Substantia nigra (tissue), 51 donors: ENCODE measurements at places on chromosomes 6 and 20.
A peak's percentile ranks its signal among the peaks of the same experiment; 100 is the strongest.

GRCh38 chr20:62557462-62557861 lies 81.7 kb upstream of the GATA5 start:
- no peak for DNase-seq

- DNase-seq: no peak
Observed at GRCh38 chr6:15358579-15359327, 112.9 kb downstream of the JARID2 start.

GRCh38 chr6:139394027-139394649 lies 19.7 kb upstream of the CITED2 start:
- no peak for DNase-seq

GRCh38 chr6:2658788-2659187 lies 91.9 kb downstream of the MYLK4 start:
- DNase-seq: no peak

DNA sequence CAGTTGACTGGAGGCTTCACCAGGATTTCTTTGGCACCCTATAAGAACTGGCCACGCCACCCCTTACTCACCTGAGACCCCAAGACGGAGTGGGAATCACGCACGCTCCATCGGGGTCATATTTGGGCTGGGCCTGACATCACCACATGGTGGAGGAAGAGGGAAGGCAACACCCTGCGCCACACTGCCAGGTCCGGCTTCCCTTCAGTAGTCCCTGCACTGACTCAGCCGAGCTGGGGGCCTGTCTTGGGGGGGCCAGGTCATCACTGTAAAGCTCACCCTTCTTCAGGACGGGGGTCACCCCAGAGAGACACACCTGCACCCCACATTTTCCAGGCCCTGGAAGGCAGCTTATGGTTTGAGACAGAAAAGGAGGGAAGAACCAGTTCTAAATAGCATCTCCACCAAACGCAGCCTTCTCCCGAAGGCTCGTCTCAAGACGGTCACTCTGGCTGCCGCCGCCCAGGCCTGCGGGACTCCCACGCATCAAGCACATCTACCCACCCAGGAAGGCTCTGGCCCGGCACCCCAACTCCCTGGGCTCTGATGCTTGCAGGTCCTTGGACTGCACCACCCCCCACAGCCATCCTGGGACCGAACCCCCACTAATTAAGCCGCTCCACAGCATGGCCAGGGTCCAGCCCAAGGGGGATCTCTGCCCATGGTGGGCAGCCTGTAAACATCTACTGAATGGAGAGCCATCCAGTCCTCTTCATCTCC lies 51.8 kb downstream of the GINS1 start:
- no peak for DNase-seq

- DNase-seq: no peak
Observed at GRCh38 chr6:163333038-163333437, 81.5 kb upstream of the QKI start.

GRCh38 chr6:149128489-149129145 lies 188.9 kb upstream of the TAB2 start:
- no peak for DNase-seq

GRCh38 chr20:3031524-3032147 lies 11.8 kb upstream of the GNRH2 start:
- DNase-seq: no peak

- DNase-seq: no peak
Observed at GRCh38 chr6:72905705-72906478, 284.0 kb downstream of the KCNQ5 start.

- no peak for DNase-seq
Observed at GRCh38 chr6:39056191-39056590, 7.6 kb downstream of the GLP1R start.

- no peak for DNase-seq
Observed at GRCh38 chr6:147468634-147469033, 39.9 kb upstream of the SAMD5 start.

GRCh38 chr20:41905199-41905598 lies 287.0 kb upstream of the CHD6 start:
- DNase-seq: no peak

- DNase-seq: no peak
Observed at GRCh38 chr6:40049128-40049527, 114.9 kb upstream of the MOCS1 start.

DNA sequence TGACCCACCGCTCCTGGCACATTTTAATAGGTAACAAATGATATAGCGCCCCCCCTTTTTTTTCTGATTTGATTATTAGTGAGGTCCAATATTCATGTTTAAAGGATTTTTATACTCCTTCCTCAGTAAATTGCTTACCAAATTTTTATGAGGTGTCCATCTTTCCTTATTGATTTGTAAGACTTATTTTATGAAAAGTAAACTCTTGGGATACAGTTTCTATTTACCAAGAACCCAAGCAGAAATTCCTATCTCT lies 25.1 kb downstream of the TRIM27 start:
- DNase-seq: no peak

DNA sequence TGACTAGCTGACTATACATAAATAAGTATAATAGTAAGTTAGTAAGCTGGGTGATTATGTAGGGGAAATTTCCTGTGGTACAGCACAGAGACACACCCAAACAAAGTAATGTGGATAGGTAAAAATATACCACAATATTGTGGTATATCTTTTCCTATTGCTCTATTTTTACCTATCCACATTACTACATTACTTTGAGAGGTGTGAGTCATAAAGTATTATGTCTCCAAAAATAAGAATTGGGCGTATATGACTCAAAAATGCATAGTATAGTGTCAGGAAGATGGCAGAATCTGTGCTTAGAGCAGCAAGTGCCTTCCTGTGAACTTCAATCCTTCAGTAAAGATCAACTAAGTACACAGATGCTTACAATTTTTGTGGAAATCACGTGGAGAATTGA lies 2.7 kb upstream of the SIRPG start:
- DNase-seq: no peak

DNA sequence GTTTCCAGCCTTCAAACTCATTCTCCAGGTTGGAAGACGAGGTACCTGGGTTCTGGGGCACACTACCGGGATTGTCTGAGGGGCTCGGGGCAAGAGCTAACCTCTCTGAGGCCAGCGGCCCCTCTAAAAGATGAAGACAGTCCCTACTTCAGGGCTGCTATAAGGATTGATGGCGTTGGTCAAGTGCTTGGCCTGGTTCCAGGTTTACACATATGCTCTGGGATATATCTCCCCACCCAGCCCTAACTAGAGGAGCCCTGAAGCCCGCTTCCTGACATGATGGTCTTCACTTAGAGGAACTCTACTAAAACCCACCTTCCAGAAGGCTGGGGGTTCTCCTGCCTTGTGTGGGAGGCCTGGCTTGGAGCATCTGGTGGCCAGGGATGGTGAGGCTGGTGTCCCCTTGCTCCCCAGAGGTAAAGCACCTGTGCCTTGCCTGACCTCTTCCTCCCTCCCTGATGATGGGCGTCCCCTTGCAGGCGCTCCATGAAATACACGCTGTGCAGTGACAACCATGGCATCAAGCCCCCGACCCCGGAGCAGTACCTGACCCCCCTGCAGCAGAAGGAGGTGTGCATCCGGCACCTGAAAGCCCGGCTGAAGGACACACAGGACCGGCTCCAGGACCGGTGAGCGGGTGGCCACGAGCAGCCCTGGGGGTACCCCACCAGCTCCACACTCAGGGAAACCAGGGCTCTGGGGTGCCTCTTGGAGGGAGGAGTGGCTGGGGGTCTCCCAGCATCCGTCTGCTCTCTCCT lies 28.7 kb downstream of the SDCBP2 start:
- no peak for DNase-seq

DNA sequence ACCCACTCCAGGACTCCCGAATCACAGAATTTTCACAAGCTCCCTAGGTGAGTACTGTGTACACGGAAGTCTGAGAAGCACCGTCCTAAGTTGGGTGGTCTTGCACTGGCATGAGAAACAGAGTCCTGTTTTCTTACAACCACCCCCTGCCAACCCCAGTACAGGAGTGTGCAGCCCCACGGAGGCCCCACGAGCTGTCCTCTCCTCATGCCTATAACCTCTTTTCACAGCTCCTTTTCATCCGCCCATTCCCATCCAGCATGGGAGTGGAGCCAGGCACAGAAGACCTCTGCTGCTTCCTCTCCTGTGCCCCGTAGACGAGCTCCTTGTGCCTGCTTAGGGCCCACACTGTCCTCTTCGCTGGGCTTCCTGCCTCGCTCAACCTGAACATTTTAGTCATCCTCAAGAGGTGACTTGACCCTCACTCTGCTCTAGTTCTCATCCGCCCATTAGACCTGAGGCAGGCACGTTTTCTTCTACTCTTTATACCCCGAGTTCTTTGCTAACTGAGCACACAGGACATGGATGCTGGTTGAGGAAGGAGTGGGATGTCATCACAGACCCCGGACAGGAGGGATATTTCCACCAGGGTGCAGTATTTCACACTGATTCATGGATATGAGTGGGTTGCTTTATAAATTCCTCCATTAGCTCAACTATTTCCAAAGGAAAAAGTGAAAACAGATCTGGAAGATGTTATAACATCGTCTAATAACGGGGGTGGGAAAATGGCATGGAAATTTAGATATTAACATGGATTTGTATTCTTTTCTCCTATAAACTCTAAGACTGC lies 160.5 kb downstream of the TTLL2 start:
- DNase-seq: no peak

DNA sequence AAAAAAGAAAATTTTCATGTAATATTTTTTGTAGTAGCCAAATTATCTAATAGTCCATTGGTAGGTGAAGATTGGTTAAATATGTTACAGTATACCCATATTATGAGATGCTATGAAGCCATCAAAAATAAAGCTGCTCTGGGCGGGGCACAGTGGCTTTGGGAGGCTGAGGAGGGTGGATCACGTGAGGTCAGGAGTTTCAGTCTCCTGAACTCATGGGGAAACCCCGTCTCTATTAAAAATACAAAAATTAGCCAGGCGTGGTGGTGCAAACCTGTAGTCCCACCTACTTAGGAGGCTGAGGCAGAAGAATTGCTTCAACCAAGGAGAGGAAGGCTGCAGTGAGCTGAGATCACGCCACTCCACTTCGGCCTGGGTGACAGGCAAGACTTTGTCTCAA lies 360.5 kb downstream of the KIF16B start:
- DNase-seq: no peak

- no peak for DNase-seq
Observed at GRCh38 chr6:3288711-3289663, 30.2 kb downstream of the PSMG4 start.

GRCh38 chr20:16036331-16036730 lies 536.9 kb downstream of the KIF16B start:
- DNase-seq: no peak

- no peak for DNase-seq
Observed at GRCh38 chr6:9412951-9413559, 977.7 kb upstream of the SLC35B3 start.

DNA sequence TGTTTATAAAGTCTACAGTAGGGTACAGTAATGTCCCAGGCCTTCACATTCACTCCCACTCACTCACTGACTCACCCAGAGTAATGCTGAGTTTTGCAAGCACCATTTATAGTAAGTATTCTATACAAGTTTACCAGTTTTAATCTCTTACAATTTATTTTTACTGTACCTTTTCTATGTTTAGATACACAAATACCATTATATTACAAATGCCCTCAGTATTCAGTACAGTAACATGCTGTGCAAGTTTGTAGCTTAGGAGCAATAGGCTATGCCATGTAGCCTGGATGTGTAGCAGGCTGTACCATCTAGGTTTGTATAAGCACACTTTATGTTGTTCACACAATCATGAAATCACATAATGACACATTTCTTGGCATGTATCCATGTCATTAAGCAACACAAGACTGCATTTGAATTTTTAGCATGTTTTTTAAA lies 673.6 kb downstream of the CD109 start:
- no peak for DNase-seq

DNA sequence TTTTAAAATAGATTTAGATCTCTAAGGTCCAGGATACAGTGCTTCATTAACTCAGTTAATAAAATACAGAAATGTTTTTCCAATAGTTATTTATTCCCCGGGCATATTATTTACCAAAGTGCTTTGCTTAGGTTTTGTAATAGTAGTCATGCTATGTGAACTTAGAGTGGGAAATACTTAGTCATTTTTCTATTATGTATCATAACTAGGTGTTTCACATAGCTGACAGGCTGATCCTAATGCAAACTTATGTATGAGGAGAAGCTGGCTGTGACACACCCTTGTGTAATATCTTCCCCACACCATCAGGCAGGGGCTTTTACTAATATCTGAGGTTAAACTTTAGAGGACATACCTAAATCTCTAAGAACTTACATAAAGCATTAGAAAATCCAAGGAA lies 277.7 kb upstream of the RIMS1 start:
- DNase-seq: no peak

- no peak for DNase-seq
Observed at GRCh38 chr6:166599205-166599604, 12.7 kb upstream of the RAMACL start.

DNA sequence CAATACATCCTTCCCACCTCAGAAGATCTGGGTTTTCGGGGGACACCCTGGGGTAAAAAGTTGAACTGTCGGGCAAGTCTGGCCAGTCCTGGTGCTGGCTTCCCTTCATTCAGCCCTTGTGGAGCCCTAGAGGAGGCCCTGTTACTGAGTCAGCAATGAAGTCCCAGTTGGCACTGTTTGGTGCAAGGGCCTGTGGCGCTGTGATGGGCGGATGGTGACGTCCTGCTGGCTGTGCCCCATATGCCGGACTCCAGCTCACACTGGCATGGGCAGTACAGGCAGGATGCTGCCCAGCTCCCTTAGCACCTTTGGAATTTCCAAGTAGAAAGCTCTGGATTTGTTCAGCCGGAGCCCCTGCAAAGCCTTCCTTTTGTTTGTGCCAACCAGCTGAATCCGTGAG lies 186.2 kb upstream of the PMEPA1 start:
- peak; percentile 6 for DNase-seq

DNA sequence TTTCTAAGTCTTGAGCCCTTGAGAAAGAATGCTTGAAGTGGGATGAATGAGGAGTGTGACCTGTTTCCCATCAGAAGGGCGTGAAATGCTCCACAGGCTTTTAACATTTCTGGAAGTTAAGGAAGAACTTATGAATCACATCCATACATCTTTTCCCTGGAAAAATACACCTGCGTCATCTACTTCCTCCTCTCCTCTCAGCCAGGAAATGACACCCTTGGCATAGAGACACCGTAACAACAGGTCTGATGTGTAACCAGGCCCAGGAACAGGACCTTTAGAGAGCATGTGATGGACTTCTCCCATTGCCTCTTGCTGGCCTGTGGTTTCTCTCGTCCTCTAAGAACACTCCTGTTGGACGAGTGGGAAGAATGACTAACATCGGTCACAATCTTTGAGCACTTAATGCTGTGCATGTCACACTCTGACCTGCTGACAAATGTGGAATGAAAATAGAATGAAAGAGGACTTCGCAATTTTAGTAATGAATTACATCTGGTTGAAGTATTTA lies 28.5 kb upstream of the CITED2 start:
- no peak for DNase-seq

- DNase-seq: no peak
Observed at GRCh38 chr6:70310063-70310694, 7.3 kb upstream of the COL9A1 start.

GRCh38 chr20:58450254-58450653 lies 61.2 kb downstream of the VAPB start:
- no peak for DNase-seq

DNA sequence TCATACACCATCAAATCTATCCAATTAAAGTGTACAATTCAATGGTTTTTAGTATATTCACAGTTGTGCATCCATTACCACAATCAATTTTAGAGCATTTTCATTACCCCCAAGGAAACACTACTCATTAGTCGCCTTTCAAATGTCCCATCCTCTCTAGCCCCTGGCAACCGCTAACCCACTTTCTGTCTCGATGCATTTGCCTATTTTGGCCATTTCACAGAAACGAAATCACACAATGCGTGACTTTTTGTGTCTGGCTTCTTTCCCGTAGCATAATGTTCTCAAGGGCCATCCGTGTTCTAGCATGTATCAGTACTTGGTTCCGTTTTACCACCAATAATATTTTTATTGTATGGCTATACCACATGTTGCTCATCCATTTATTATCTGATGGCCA lies 51.7 kb downstream of the PPP1R3G start:
- no peak for DNase-seq
